ENCODE measurements at places on chromosomes 3 and 15. TPM values are rescaled to one million over a fixed set of nuclear protein-coding genes. Genes with fewer than 3 reads are reported as not detected.

CNTN6 gene
- total RNA-seq = not detected

- peak; percentile 9 for DNase-seq
These were observed 21.6 kb downstream of the NCBP2 start for GRCh38 chr3:196920733-196921132.

DNA sequence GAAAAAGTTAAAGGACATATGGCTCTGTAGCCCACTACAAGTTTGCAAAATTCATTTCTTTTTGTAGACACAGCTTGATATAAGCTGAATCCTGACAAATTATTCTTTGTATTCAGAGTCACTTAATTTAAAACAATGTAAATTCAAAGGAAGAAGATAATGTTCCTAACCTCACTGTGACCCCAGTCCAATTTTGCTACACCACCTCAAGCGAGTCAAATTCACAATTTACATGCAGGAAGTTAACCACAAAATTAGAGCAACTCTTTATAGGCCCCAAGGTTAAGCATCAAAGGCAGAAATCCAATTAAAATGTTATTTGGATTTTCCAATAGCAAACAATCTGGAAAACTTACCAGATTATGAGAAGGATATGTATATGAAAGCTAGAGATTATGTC lies 119.5 kb upstream of the CNTN6 start:
- no peak for DNase-seq

DNA sequence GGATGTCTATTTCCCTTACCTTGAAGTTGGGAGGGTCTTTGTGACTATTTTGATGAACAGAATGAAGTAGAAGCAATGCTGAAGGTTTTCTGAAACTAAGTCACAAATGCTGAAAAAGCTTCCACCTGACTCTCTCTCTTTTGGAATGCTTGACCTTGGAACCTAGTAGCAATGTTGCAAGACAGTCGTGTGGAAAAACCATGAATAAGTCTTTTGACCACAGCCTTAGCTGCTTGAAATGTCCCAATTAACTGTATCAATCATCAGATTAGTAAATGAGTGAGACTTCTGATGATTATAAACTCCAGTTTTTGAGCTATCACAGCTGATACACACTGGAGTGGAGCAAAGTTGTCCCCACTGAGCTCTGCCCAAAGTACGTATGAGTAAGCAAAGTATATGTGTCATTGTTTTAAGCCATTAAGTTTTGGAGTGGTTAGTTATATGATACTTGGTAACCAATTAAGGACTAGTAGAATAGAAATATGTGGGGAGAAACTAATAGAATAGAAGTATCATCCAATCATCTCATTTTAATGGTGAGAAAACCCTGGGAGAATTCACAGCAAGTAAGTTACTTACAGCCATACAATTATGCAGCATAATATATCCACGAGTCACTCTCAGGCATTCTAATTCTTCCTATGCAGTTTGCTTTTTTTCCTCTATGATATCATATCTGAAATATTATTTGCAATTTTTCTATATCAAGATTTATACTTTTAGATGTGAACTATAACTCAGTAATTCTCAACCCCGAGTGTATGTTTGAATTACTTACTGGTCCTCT lies 1010.6 kb downstream of the ROBO2 start:
- no peak for DNase-seq

LRRIQ4 gene
- under 0.01 TPM for total RNA-seq

SST gene
- total RNA-seq = not detected

TICRR gene
- 1.6 TPM for total RNA-seq

GRCh38 chr3:25281732-25282126 lies 146.3 kb upstream of the RARB start:
- DNase-seq = no peak

DNA sequence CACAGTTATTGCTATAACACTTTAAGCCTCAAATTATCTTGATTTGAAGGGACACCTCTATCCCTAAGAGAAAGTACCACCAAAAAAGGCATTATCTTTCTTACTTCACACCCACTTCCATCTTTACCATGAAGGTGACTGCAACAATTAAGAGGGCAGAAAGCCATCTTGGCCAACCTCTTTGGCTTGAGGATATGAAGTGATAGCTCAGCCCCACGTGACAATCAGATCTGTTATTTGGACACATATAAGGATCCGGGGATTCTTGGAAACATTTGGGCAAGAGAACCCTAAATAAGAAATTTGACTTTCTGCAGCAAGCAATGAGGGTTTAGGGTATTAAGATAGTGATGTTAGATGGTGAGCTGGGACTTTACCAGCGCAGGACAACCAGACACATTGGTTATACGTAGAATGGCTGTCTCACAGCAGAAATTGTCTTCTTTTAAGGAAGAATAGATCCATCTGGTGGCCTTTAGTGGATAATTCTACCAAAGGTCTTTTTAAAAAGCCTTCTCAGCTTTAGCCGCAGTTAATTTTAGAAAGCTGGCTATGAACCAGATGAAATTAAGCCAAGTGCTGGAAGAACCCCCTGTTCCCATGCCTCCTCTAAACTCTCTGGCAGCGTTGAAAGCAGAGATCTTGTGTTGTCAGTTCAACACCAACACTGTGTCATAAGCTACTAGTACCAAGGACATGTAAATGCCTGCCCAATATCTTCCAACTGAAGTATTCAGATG lies 12.3 kb downstream of the HCLS1 start:
- no peak for DNase-seq

DNA sequence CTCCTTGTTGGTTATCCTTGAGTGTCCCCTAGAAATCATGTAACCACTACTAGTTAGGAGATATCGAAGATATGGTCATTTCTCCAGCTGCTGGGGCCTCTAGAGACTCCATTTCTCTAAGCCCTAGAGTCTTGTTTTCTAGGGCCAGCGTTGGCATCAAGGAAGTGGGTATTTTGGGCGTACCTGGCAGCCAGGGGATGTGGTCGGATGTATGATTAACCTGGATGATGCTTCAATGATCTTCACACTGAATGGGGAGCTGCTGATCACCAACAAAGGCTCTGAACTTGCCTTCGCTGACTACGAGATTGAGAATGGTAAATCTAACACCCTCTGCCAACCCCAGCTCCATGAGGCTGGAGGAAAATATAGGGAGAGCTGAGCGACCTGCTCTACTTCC lies 325.5 kb downstream of the RYR3 start:
- no peak for DNase-seq

DNA sequence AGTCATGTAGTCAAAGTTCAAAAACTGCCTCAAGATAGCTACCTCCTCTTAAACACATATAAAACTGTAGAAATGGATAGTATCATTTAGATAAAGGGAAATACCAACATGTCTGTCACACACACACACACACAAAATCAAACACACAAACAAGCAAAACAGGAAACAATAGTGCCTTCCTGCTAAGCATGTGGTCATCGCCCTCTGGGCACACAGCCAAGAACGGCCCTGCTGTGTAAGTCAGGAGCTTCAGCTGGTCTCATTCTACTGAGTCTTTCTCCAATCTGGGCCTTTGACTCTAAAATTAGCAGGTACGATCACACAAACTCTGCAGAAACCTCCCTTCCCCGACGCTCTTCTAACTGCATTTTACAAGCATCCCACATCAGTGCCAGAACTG lies 272.2 kb upstream of the CHRNA7 start:
- peak; percentile 0 for DNase-seq

- no peak for DNase-seq
These were observed 170.9 kb downstream of the AKAP13 start for GRCh38 chr15:85551221-85551832.

SAMD7 gene
- not detected for total RNA-seq

RTP3 gene
- total RNA-seq = not detected

MUSTN1 gene
- total RNA-seq = 0.27 TPM

EXD1 gene
- not detected for total RNA-seq

GRCh38 chr3:57017459-57017845 lies 43.0 kb upstream of the SPATA12 start:
- no peak for DNase-seq

DNA sequence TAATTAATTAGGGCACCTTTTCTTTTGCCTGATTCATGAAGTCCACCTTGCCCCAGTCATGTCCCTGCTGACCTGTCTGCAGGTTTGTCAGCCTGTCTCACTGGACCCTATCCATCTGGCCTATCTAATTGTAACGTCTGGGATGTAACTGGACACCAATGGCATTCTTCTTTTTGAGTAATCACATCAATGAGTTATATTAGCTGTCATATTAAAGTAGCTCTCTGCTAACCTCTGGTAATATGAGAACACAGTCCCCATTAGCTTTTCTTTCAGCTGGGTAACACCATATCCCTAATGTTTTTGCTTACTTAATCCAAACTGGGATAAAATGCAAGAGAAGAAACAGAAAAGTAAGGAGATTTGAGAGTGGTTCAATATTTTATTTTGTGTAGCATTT lies 166.2 kb upstream of the VEPH1 start:
- DNase-seq = no peak

C3orf80 gene
- 60.1 TPM for total RNA-seq

DNA sequence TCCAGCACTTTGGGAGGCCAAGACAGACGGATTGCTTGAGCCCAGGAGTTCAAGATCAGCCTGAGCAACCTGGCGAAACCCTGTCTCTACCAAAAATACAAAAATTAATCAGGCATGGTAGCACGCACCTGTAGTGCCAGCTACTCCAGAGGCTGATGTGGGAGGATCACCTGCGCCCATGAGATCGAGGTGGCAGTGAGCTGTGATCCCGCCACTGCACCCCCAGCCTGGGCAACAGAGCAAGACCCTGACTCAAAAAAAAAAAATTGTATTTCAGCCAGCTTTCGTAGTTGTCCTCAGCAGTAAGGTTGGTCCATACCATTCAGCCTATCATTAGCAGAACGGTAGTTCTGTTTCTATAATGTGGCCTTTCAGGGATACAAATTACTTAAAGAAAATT lies 66.6 kb upstream of the FURIN start:
- no peak for DNase-seq

CPNE9 gene
- 0.81 TPM for total RNA-seq

DNA sequence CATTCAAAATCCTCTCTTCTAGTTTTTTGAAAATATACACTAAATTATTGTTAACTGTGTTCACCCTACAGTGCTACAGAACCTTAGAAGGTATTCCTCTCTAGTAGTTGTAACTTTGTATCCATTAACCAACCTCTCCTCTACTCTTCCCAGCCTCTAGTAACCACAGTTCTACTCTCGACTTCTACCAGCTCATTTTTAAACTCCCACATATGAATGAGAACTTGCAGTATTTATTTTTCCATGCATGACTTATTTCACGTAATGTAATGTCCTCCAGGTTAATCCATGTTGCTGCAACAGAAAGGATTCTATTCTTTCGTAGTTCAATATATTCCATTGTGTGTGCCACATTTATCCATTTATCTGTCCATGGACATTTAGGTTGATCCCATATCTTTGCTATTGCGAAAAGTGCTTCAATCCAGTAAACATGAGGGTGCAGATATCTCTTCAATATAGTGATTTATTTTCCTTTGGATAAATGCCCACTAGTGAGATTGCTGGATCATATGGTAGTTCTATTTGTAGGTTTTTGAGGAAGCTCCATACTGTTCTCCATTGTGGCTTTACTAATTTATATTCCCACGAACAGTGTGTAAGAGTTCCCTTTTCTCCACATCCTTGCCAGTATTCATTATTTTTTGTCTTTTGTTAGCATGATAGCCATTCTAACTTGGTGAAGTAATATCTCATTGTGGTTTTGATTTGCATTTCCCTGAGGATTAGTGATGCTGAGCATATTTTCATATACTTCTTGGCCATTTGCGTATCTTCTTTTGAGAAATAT lies 113.7 kb upstream of the SMAD3 start:
- DNase-seq = no peak

- DNase-seq = no peak
These were observed 14.0 kb downstream of the PBRM1 start for GRCh38 chr3:52671676-52672075.

HMCES gene
- total RNA-seq = 33.4 TPM

DNA sequence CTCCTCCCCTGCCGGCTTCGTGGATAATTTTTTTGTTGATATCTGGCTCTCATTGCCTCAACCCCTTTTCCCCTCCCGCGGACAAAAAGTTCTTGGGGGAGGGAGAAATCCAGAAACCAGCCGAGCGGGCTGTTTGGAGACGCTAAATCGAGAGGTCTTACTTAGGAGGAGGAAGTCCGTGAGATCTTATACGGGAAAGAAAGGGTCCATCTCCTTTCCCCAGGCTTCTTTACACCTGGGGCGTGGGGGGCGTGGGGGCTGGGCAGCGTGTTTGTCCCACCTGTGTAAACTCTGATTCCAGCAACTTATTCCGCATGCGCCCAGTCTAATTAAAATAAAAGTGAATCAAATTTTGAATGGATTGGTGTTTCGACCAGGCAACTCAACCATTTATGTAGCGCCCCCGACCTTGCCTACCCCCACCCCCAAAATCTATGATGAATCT lies 364 bp upstream of the CADPS start:
- no peak for DNase-seq

IL5RA gene
- total RNA-seq = 2.2 TPM

GRCh38 chr3:133937756-133938601 lies 42.3 kb upstream of the RAB6B start:
- no peak for DNase-seq

- DNase-seq = no peak
These were observed 60.1 kb downstream of the IQSEC1 start for GRCh38 chr3:13013151-13013561.

DNA sequence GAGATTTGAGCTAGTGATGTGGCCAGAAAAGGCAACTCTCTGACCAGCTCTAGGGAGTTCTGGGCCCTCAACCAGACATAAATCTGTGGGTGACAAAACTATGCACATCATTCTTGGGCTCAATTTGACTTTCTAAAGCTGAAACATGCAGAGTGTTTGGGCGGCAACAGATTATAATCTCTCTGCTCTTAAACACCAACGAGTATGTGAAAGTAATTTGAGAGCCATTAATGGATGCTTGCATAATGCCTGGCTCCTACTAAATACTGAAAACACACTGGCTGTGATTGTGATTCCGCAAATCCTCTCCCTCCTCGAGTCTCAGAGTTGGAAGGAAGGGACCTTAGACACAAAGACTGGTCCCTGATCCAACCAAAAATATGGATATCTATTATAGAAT lies 186.7 kb downstream of the UACA start:
- no peak for DNase-seq

GRCh38 chr15:77867266-77868047 lies 210.1 kb downstream of the TBC1D2B start:
- DNase-seq = no peak

EHHADH gene
- total RNA-seq = 4.0 TPM

- DNase-seq = peak; percentile 76
These were observed 279.1 kb upstream of the THRB start for GRCh38 chr3:24773798-24774197.

- DNase-seq = no peak
These were observed 124.8 kb upstream of the GOLIM4 start for GRCh38 chr3:168220556-168220955.

CA12 gene
- under 0.01 TPM for total RNA-seq

- DNase-seq = no peak
These were observed 13.4 kb downstream of the KLF13 start for GRCh38 chr15:31340047-31340446.

CP gene
- total RNA-seq = 10.2 TPM

- DNase-seq = no peak
These were observed 16.9 kb downstream of the MME start for GRCh38 chr3:155097009-155097349.

IREB2 gene
- 18.9 TPM for total RNA-seq

- no peak for DNase-seq
These were observed 88.0 kb downstream of the BCHE start for GRCh38 chr3:165749241-165749640.

LEKR1 gene
- 1.1 TPM for total RNA-seq

SPATA12 gene
- under 0.01 TPM for total RNA-seq

FOXB1 gene
- total RNA-seq = not detected

WDR53 gene
- total RNA-seq = 4.0 TPM
